ENCODE measurements at places on chromosomes 1 and 21.

DNA sequence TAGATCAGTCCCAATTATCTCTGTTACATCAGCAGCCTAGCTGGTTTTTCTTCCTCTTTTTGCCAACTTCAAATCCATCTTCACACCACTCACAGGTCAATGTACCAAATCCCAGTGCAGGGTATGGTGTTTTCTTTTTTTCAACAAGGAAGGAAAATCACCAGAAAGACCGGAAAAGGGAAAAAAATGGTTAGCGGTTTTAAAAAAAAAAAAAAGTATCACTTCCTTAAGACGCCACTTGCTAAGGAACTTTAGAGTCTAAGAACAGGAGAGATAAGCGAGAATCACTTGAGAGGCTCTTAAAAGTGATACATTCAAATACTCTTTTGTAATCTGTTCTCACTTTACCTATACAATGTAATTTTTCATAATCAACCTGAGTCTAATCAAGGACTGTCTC, 3.1 kb upstream of the OR10J1 start:
- no peak for DNase-seq

GRCh38 chr1:113849072-113849471, 22.4 kb downstream of the PTPN22 start:
- no peak for DNase-seq

- no peak for DNase-seq
Measured at GRCh38 chr1:185788386-185788785, 54.2 kb downstream of the HMCN1 start.

DNA sequence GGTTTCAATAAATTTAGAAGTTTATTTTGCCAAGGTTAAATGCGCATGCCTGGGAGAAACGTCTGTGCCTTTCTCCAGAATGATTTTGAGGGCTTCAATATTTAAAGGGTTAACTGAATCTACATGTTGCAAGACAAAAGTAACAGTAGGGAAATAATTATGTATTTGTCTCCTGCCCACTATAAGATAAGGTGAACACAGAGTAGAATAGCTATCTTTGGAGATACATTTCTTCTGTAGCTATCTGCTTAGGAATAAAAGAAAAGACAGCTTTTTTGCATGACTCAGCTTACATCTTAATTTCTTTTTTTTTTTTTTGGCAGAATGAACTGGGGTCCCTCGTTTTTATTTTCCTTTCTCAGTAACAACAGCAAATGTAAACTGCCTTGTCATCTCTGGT, 1351.6 kb downstream of the AMY1C start:
- DNase-seq = no peak

DNA sequence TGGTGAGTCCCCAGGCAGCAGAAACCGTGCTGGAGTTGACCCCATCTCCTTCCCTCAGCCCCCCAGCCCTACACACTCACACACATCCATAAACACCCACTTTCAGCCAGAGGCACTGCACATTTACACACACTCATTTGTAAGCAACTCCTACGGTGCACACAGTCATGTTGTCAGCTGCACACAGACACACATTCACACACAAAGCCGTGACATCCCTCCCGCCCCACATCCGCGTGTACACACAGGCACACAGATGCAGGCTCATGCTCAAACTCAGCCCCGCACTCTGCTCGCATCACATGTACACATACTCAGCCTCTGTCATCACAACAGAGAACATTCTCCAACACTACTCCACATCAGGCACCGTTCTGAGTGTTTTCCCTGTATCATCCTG, 47.6 kb downstream of the LACTBL1 start:
- DNase-seq = no peak

- no peak for DNase-seq
Measured at GRCh38 chr1:17523321-17524041, 16.0 kb upstream of the ARHGEF10L start.

DNA sequence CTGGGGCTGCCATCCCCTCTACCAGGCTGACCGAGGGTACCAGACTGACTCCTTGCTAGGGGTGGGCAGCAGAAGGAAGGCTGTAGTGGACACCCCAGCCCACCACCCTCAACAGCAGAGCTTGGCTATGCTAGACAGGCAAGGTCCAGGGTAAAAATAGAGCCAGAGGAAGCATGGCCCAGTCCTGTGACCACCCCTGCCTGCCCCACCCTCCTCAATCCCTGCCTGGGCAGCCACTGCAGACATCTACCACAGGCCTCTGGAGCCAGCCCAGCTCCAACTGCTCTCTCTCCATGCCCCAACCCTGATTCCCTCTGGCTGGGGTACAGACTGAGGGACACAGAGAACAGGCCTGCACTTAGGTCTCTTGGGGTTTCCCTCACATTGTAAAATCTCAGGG, 1.7 kb downstream of the S100A1 start:
- DNase-seq = no peak

GRCh38 chr1:111513410-111514020, 10.1 kb upstream of the ADORA3 start:
- no peak for DNase-seq

DNA sequence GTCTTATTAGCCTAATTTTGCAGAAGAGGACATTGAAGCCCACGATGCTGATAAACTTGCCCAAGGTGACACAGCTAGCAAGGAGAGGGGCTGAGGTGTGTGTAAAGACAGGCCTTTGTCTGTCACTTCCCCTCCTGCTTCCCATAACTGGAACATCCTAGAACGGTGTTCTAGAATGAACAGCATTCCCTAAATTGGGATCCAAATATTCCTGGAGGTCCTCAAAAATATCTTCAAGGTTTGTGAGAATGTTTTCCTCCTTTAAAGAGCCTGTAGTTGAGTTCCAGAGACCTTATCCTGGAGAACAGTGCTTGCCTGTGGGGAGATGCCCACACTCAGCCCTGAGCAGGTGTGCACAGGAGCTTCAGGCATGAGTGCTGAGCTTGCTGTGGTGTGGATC, 41.5 kb upstream of the SAMD13 start:
- no peak for DNase-seq

DNA sequence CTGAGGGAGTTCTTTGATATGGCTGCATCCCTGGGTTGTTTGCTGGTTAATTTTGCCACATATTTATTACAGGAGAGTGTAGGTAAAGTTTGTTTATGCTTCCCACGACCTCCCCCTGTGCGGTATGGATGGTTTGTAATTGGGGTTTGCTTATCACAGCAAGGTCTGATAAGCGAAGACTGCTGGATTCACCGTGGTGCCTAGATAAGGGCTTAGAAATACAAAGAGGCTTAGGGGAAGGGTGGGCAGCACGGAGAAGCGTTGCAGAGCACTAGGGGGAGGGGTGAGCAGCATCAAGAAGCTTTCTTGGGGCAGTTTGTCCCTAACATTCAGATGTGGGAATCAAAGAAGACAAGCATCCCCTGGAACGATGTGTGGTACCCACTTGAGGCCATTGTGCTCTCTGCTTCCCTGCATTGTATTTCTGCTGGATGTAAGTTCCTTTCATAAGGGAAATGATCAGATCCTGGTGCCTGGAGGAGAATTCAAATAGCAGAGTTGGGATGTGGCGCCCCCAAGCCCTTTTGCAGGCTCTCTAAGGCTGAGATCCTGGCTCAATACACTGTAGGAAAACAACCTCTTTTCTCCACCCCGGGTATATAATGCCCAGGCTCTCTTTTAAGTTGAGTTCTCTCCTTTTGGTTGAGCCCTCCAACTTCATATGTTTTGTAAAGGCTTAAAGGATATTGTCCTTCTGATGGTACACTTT, 598.1 kb upstream of the ADGRL4 start:
- no peak for DNase-seq

DNA sequence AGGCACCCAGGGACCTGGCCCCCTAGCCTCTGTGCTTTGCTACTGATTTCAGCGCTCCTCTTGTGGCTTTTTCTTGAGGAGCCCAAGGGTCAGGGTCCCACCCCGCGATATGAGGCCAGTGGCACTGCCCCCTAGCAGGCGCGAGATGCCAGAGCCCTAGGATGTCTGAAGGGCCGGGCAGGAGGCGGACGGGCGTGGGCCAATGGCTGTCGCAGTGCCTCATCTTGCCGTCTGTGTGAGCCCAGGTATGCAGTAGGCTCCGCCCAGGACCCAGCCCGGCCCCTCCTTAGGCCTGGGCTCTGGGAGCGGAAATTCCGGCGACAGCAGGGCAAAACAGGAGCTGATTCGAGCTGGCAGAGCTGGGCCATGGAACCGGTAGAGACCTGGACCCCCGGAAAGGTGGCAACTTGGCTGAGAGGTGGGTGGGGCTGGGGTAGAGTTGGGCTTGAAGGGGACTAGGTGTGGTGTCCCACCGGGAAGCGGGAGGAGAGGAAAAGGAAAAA, at the start of gene CNKSR1:
Gene CNKSR1, plus strand, starts transcription at position 310 of the 503 bp plus-strand sequence. Its CDS starts 57 bp downstream, at position 367.
- peak; percentile 44 for DNase-seq

GRCh38 chr1:226814751-226815537, 55.5 kb upstream of the PSEN2 start:
- peak; percentile 86 for DNase-seq

GRCh38 chr1:220529521-220530020, 1.6 kb downstream of the MARK1 start:
- no peak for DNase-seq

- no peak for DNase-seq
Measured at GRCh38 chr21:20527731-20528460, 470.3 kb upstream of the NCAM2 start.

DNA sequence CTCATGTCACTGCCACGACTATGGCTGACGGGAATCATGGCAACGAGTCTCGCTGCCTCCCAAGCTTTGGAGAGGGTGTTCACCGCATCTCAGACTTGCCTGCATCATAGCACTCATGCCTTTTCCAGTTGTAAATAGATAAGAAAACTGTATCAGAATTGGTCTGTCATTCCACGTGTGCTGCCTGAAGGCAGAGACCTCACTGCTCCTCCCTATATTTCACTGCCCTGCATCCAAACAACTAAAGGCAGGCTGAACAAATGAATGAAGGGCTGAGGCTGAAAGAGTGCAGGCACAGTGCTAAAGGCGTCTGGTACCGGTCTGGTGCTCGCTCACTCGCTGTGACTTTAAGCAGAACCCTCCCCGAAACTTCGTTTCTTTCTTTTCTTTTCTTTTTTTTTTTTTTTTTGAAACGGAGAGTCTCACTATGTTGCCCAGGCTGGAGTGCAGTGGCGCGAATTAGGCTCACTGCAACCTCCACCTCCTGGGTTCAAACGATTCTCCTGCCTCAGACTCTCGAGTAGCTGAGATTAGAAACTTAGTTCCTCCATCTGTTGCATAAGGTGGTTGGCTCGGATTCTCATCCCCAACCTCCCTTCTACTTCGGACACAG, 542 bp downstream of the EIF2B3 start:
- no peak for DNase-seq

DNA sequence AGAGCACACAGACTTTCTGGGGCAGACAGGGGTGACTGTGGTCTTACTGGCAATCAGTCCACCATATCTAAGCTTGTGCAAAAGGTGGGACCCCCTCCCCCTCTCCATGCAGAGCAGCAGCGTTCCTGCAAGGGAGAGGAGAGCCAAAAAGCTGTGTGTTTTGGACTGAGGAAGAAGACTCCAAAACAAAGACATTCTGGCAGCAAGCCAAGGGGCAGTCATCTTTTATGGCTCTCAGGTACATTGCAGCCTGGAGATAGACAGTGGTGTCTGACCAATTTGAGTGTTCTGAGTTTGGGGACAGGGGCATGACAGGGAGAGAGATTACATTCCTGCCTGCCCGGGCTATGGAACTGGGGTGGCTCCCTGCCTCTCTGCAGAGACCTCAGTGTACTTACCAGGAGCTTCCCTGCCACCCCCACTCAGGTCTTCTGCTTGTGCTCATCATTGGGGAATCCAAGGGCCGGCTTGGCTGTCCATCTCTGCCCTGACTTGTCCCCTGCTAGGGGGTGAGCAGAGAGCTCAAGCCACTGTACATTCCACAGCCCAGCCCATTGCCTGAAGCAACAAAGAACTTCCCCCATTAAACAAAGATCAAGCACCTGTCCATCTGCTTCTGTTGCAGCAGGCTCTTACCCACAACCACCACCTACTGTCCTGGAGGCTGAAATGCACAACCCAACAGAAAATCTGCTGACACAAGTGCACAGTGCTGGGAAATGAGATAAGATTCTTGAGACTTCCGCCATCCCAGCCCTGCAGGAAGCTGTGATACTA, 131.1 kb downstream of the EVI5 start:
- no peak for DNase-seq

DNA sequence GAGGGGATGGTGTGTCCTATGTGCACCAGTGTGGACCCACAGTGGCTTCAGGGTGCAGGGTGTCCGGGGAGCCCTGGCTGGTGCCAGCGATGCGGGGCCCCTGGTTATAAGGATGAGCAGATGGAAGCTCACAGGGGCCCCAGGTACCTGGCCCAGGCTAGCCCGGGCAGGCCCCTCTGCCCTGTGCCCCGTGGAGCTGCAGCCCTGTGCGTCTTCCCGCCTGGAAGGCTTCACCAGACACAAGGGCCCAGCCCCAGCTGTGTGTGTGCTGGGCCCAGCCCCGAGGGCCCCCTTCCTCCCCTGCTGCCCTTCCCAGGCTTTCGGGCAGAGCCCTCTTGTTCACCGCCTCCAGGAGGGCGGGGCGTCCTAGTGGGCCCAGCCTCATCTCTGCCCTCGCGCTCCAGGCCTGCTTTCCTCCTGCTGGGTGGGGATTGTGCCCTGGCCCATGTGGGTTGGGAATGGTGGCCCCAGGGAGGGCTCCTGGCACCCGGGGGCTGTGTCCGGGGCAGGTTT, 15.9 kb downstream of the PFKL start:
- no peak for DNase-seq

- DNase-seq = no peak
Measured at GRCh38 chr1:46288485-46289133, 14.8 kb downstream of the LRRC41 start.

GRCh38 chr1:22064751-22065402, 12.4 kb downstream of the CDC42 start:
- no peak for DNase-seq

GRCh38 chr1:184507604-184508280, 120.9 kb downstream of the C1orf21 start:
- DNase-seq = no peak

DNA sequence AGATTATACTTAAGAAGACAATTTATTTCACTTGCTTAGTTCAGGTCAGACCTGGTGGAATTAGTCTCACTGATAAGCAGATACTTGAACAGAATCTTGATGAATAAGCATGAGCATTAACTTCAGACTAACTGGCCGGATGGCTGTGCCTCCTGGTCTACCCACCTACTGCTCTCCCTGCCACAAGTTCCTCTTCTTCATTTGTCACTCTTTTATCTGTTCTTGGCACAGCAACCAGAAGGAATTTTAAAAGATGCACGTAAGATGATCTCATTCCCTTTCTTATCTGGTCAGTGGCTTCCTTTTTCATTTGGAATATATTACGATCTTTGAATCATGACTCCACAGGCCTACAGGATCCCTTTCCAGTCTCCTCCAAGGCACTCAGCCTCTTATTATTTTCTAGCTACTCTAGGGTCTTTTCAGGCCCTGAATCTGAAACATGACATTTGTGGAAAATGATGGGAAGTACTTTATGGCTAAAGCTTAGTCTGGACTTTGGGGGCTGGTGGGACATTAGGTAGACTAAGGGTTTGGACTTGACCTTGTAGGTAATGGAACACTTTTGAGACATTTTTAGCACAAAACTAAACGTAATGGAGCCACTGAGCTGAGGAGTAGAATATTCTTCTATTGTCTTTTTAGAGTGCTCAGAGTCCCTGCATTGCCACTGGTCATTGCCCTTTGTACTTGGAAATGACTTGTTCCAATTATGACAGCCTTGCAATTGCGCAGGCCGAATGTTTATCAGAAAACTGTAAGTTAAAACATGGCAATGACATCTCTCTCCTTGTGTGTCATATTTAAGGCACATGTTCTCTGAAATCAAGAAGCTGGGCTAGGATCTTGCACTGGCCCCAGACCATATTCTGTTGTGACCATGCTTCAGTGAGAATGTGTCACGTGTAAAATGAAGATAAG, 16.0 kb downstream of the ST6GALNAC3 start:
- no peak for DNase-seq

GRCh38 chr1:74388855-74389254, 123.6 kb downstream of the LRRC53 start:
- DNase-seq = no peak

All from NCI-H2107 (cell line).